ENCODE measurements at places on chromosomes 5 and 9. TPM values are rescaled to one million over a fixed set of nuclear protein-coding genes. Genes with fewer than 3 reads are reported as not detected.

GRCh38 chr9:113222482-113222841, 1.1 kb downstream of the SLC31A1 start:
- DNase-seq = no peak

CDH6 gene
- total RNA-seq = 0.21 TPM

FAM81B gene
- total RNA-seq = 3.6 TPM

DNA sequence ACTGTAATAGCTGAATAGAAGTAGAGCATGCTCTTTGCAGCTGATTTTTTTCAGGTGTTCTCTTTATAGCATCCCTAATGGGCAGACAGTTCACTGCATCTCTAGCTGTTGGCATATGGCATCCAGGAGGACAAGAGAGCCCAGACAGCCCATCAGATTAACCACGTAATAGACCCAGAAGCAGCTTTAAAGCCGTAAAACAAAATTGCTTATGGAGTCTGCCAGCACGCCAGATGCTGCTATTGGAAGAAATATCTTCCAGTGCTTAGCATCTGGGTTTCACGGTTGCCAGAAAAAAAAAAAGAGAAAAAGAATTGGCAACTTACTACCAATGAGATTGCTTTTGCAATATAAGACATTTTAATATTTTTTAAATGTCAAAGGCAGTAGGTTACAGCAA, 869.4 kb upstream of the NUDT12 start:
- no peak for DNase-seq

SCGB3A1 gene
- 4.1 TPM for total RNA-seq

ROR2 gene
- total RNA-seq = 0.22 TPM

GRCh38 chr5:150143350-150144245, 12.0 kb downstream of the PDGFRB start:
- DNase-seq = no peak

DNA sequence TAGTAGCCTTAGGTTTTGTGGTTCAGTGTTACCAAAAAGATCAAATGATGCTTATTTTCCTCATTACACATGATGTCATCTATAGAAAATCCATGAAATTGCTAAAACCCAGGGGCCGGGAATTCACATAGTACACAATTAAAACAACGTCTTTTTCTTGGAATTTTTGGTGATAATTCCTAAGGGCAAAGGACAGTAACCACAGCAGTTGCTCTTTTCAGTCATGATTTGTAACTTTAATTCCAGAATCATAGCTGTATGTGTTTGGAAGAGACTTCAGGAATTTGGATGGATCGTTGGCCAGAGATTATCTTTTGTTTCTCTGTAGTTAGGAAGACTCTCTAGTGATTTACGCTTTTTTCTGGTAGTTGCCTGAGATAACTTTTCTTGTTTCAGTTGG, 748.7 kb downstream of the TLE4 start:
- DNase-seq = no peak

DNA sequence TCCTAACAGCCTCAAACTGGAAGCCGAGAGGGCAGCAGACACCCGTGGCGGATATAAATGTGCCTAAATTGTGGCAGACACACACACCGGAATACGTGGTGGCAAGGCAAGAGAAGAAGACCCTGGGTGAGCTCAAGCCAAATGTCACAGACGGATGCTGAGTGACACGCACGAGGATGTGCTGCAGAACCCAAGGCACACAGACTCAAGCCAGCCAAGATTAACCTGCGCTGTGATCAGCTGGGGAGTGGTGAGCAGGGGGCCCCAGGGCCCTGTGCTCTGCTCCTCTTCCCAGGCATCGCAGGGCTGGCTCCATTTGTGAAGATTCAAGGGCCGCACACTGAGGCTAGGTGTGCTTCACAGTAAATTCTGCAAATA, 16.4 kb downstream of the SEMA4D start:
- no peak for DNase-seq

HEMGN gene
- 9.0 TPM for total RNA-seq

DNA sequence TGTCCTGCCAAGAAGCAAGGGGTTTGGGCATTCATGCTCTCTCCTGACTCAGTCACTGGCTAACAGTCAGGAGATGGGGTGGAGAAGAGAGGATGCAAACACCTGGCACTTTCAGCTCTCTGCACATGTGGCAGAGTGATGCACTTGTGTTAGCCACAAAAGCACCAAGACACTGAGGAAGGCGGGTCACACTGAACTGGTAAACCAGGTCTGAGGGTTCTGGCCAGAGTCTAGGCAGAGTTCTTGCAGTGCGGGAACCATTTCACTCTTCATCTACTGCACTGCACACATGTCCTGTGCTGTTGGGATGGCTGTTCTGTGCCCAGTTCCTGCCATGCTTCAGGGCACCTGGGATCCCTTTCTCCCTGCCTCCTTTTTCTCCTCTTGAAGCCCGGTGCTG, 157.1 kb upstream of the GDNF start:
- DNase-seq = no peak

CCNG1 gene
- 79.1 TPM for total RNA-seq

DNA sequence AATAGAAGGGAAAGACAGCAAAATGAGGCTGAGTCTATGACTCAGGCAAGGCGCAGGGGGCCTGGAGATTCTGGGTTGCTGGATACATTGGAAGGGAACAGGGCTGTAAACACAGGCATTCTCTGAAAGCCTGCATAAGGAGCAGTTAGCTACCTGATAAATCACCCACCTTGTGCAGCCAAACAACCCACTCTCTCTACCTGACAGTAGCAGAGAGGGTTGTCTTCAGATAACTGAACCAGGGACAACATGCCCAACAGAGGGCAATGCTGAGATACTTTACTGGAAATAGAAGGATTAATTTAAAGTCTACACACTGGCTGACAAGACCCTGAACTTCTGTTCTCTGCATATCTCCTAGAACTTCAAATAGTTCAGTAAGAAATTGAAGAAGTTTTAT, 161.6 kb downstream of the KCTD16 start:
- DNase-seq = no peak

- no peak for DNase-seq
Measured at GRCh38 chr5:1172670-1173404, 28.6 kb upstream of the SLC6A19 start.

KIF4B gene
- total RNA-seq = not detected

DNA sequence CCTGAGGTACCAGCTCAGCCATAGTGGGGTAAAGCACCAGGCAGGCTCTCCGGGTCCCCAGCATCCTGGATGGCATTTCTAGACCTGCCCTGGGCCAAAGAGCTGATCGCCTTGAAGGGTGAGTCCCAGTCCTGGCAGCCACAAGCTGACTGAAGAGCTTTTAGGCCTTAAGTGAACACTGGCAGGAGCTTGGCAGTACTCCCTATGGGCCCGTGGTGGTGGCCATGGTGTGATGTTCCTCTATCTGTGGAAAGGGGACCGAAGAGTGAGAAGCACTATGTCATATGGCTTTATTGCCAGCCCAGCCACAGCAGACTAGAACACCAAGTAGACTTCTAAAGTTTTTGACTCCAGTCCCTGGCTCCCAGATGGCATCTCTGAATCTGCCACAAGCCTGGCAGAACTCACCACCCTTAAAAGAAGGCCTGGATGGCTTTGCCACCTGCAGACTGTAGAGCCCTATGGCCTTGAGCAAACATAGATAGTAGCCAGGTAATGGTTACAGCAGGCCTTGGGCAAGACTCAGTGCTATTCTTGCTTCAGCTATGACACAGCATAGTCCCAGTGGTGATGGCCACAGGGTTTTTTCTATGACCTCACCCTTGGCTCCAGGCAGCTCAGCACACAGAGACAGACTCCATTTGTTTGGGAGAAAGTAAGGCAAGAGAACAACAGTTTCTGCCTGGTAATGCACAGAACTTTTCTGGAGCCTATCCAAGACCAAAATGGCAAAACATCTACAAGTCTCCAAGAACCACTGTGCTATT, 801.5 kb upstream of the DMAC1 start:
- no peak for DNase-seq

DNA sequence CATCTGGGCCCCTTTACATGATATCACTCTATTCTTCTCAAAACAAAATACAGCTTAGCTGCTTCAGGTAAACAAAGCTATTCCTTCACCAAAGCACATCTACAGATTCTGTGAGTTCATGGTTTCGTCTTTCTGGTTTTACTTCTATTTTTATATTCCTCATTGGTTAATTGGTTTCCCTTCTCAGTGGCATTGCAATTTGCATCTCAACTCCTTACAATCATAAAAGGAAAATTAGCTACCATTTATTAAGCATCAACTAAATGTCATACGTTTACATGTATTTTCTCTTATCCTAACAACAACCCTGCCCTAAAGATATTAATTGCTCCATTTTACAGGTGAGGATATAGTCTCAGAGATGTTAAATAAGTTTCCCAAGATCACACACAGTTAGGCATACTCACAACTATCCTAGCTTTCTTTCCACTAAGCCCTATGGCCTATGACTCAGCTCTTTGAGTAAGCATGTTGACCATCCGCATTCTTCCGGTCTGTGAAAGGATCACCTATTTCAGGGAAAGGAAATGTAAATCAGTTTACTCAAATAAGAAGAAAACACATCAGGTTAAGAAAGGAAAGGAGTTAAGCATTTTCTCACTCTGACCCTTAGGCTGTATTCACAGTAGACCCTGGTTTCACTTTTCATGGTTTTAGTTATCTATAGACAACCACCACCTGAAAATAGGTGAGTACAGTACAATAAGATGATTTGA, 146.1 kb downstream of the CAAP1 start:
- DNase-seq = no peak

GRCh38 chr5:39697881-39698280, 273.1 kb upstream of the DAB2 start:
- DNase-seq = no peak

- DNase-seq = no peak
Measured at GRCh38 chr9:75505654-75506053, 384.8 kb upstream of the PCSK5 start.

DNA sequence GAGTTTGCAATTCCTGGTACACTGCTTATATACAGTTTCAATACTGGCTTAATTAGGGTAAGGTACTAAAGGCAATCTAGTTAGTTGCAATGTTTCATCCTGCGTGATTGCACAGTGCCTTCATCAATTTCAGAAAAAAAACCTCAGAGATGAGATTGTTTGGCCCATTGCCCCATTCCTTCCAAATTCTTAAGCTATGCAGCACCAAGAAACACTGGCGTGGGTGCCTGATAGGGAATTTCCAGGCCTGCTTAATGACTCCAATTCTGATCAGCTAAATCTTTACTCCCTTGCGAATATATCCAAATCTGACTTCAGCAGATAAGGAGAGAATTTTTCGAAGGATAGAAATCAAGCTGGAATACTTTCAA, 35.9 kb upstream of the GAS1 start:
- no peak for DNase-seq

FUT7 gene
- 7.7 TPM for total RNA-seq

DNA sequence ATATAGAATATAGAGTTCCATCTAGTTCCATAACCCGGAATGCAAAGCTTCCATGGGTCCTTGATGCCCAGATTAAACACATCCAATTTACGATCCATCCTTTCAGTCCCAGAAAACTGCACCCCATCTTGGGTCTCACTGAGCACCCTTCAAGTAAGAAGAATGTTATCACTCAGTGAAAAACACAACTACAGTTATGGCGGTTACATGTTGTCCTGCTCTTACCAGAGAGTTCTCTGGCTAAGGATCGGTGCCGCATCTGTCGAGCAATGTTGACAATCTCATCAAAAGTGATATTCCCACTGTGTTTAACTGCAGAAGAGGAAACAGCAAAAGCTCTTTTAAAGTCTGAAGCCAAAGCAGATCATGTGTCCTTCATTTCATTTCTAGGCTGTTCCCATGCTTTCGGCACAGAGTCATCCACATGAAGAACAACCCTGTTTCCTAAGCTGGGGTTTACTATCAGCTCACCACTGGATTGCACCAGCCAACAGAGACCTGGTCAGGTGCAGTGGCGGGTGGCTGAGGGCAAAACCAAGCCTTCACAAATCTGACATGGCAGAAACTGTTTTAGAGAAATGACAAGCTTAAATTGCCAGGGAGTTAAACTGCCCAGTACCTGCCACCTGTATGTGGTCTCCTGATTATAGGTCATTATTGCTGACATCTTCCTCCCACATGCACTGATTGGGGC, 2.9 kb downstream of the RPL12 start:
- DNase-seq = no peak

USP20 gene
- total RNA-seq = 90.0 TPM

DNA sequence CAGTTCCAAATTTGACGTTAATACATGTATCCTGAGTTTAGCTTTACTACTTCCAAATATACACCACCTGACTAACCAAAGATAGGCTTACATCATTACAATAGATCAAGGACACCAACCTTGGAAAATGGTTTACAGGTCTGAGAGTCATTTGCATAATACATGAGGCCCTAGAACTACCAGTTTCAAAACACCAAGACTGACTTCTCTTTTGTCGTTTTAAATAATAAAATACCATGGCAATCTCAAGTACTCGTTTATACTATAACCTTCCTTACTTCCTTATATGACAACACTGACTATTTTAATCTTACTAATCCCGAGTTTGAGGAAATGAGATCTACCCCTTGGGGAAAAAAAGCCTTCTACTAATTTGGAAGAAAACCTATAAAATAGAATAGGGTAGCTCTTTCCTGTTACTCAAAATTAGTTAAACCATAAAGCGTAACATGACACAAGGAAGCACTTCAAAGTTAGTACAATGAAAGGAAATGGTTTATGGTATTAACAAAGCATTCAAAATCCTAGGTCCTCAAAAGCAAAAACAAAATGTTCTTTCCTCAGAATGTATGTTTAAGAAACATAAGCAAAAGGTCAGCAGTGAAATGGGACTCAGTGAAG, 42.1 kb downstream of the UBQLN1 start:
- DNase-seq = no peak

DNA sequence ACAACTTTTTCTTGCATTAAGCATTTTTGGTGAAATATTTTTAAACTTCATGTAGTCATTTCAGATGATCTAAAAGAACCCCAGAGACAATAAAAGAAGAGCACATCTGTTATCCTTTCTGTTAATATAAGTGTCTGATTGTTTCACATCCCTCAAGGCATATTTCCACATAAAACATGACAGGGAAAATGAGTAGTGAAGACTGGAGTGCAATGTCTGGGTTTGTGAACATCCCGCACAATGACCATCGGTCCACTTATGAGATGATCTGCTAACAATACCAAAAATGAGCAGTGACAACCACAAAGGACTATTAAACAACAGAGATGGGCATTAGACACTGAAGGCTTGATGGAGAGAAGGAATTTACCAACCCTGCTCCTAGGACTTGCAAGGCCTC, 209.1 kb downstream of the NR2F1-AS1 start:
- no peak for DNase-seq

Measured in T-helper 17 cell (primary cell).